ENCODE measurements at places on chromosomes 11 and 22.

DNA sequence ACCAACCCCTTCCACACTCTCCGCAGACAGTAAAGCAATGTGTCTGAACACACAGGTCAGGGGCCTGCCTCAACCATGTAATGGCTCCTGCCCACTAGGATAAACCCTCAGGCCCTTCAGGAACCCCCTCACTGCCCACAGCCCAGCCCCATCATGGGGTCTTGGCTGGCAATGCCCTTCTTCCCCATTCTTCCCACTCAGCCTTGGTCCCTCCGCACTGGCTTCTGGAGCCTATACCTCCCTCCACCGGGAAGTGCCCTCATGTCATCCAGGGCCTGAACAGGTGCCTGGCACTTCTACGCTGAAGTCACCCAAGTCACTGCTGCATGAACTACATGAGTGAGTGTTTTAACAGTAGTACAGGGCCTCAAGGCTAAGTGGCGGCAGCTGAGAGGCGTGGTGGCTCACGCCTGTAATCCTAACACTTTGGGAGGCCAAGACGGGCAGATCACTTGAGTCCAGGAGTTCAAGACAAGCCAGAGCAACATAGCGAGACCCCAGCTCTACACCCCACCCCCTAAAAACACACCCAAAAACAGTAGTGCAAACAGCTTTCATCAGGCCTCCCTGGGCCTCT, 74.8 kb upstream of the PITPNB start:
- DNase-seq: no peak

- no peak for DNase-seq
These were observed 1068.9 kb upstream of the RAG2 start for GRCh38 chr11:37666960-37667359.

- DNase-seq: no peak
These were observed 1206.3 kb upstream of the CNTN5 start for GRCh38 chr11:97814325-97814959.

- no peak for DNase-seq
These were observed 41.8 kb downstream of the TXN2 start for GRCh38 chr22:36439481-36440271.

- DNase-seq: peak; percentile 71
These were observed 118.6 kb downstream of the TIMP3 start for GRCh38 chr22:32920032-32920628.

GRCh38 chr11:19808076-19808911, 95.7 kb downstream of the NAV2 start:
- no peak for DNase-seq

DNA sequence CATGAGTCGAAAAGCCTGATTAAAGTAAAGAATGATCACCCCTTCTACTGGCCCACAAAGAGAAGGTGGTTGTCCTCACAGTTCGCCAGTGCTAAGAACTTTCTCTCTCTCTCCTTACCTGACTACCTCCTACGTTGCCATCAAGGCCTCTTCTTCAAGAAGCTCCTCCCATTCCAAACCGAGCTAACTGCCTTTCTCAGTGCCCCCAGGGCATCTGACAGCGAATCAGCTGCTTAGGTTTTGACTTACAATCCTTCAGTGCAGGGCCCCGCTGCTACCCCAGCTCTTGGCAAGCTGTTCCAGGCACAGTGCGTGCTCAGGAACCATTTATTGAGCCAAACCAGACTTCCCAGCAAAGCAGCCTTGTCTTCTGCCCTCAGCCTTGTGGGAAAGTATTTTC, 5.8 kb downstream of the VSTM5 start:
- no peak for DNase-seq

- DNase-seq: no peak
These were observed 368.6 kb downstream of the OPCML start for GRCh38 chr11:133163463-133164419.

GRCh38 chr22:30400159-30400558, 3.3 kb downstream of the SEC14L2 start:
- DNase-seq: no peak

DNA sequence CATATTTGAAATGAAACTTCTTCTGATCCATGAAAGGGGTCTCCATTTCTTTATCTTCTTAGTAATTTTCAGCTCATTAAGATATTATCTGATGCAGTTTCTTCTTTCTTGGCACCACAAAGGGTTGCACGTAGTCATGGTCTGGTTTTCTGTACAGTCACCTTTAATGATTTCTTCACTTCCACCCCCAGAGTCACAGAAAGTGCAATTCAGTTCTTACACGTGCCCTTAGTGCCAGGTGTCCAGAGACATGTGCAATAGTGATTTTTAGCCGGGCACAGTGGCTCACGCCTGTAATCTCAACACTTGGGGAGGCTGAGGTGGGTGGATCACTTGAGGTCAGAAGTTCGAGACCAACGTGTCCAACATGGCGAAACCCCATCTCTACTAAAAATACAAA, 202.8 kb upstream of the MTNR1B start:
- no peak for DNase-seq

DNA sequence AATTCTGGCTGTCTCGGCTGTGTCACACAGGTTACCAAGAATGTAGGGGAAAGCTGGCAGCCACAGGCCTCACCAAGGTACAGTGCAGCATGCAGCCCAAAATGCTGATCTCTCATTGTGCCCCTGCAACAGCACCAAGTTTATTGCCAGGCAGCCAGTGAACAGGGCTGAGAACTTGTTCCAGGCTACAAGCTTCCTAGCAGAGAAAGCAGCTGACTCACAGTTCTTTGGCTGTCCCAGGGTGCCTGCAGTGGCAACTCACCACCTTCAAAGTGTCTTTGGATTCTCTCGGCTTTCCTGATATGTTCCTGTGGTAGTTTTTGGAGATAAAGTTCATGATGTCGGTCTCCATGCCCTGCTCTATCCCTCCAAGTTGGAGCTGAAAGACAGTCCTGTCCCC, 719.1 kb upstream of the ANO3 start:
- DNase-seq: no peak

- peak; percentile 63 for DNase-seq
These were observed 59.4 kb downstream of the ACER3 start for GRCh38 chr11:76919887-76920746.

GRCh38 chr22:28620244-28620922, 59.3 kb downstream of the TTC28 start:
- no peak for DNase-seq

DNA sequence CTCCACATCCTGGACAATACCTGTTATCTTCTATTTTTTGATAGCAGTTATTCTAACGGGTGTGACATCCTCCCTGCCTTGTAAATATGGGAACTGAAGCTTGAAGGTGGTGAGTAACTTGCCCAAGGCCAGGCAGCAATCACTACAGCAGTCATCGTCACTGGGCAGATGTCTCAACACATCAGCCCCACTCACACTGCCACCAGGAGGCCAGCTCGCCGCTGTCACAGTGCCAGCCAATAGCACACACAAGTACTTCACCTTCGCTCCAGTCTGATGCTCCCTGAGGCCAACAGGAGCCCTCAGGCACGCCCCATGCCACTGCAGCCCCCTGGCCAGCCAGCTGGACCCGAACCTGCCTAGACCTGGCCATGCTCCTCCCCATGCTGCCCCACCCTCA, 4.9 kb upstream of the TTLL1 start:
- DNase-seq: peak; percentile 85

GRCh38 chr22:39815932-39816331, 77.6 kb downstream of the ENTHD1 start:
- peak; percentile 38 for DNase-seq

DNA sequence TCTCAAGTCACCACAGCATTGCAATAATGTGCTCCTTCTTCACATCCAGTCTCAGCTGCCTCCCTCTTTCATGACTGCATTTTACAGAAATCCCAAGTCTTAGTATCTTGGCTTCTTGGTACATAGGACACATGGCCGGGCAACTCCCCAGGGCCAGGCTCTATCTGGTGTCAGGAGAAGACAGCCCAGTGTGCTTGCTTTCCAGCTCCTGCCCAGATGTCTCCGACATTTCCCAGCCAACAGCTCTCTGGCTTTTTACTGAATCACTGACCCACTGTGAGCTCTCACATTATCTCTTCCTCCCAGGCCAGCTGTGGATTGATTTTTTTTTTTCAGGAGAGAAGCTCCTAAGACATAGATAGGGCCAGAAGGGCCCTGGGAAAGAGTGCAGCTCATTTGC, 346.0 kb upstream of the C11orf87 start:
- DNase-seq: no peak

DNA sequence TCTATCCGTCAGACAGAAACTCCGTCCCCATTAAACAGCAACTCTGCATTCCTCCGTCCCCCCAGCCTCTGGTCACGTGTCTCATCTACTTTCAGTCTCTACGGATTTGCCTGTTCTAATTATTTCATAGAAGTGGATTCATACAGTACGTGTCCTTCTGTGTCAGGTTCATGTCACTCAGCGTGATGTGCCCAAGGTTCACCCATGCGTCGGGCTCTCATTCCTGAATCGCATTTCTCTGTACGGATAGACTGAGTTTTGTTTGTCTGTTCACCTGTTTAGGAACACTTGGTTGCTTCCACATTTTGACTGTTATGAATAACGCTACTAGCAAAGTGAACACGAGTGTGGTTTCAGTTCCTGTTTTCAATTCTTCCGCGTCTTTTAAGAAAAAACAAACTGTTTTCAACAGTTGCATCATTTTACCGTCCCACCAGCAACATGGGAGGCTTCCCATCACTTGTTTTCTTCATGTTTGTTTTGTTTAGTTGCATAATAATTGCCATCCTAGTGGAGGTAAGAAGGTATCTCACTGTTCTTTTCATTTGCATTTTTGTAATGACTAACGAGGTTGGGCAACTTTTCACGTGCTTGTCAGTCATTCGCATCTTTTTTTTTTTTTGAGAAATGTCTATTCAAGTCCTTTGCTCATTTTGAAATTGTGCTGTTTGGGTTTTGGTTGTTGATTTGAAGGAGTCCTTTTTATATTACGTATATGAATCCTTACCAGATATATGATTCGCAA, 8.9 kb upstream of the NLRP6 start:
- DNase-seq: peak; percentile 96

DNA sequence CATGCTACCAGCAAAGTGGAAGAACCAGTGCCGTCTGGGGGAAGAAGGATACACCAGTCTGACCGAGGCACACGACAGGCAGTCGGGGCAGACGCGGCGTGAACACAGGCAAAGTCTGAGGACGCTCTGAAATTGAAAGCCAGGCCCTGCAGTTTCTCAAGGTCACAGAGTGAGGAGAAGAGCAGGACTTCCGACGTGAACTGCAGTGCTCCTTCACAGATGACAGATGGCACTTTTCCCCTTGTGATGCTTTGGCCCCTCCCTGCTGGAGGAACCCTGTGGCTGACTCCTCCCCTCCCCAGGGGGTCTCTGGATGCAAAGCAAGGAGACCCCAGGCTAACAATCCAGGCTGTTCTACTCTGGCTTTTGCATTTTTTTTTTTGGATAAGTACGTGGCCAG, 19.6 kb upstream of the JAM3 start:
- DNase-seq: no peak
